ENCODE measurements at places on chromosomes 1 and 21.
A peak's percentile ranks its signal among the peaks of the same experiment; 100 is the strongest.

GRCh38 chr1:180731131-180731530 lies 99.3 kb downstream of the XPR1 start:
- no peak for DNase-seq

DNA sequence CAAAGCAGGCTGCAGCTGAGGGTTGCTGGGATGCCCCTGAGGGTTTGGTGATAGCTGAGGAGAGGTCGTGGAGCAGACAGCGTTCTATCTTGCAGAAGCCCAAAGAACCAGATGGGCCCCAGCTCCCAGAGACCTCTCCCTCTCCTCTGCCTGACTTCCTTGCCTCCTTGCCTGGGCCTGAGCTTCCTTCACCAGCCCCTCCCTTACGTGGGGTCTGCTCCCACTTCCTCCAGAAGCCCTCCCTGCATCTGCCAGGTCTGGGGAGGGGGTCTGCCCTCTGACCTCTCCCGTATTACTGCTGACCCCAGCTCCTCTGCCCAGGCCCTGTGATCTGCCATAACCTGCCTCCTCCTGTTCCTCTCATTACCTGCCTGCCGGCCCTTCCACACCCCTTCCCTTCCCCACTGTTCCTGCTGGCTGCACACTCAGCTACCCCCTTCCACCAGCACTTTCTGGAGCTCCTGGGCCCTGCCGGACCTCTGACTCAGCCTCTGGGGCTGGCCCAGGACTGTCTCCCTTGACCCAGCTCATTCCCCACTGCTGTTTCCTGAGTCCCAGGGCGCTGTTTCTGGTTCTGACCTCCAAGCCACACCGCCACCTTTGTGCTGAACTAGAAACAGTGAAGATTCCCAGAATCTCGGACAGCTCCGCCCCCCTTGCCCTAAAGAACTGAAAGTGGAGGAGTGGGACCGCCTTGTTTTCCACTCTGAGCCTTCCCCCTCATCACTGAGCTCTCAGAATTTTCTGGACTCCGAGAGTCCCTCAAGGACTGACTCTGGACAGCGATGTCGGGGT lies 237.7 kb upstream of the C1orf174 start:
- DNase-seq = no peak

DNA sequence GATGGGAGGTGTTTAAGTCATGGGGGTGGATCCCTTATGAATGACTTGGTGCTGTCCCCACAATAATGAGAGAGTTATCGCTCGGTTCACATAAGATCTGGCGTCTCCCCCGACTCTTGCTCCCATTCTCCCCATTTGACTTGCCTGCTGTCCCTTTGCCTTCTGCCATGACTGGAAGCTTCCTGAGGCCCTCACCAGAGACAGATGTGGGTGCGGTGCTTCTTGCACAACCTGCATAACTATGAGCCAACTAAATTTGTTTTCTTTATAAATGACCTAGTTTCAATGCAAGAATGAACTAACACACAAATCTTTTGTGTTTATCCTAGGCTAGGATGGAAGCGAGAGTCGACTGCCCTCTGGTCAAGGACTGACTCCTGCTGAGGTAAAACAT lies 31.2 kb upstream of the CDC14A start:
- no peak for DNase-seq

DNA sequence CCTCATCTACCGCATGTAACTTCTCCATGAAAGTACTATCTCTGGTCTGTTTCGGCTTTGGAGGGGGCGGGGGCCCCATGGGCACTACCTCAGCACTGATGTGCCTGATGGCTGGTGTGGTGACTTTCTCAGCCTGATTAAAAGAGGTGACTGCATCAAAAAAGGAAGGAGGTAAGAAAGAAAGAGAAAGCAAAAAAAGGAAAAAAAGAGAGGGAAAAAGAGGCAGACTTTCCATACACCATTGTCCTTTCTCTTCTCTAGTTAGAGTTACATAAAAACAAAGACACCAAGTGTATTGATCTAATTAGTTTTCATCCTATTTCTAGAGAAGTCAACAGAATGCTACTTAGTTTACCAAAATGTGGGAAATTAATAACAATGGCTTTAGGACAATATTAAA lies 43.3 kb downstream of the GON4L start:
- DNase-seq = no peak

DNA sequence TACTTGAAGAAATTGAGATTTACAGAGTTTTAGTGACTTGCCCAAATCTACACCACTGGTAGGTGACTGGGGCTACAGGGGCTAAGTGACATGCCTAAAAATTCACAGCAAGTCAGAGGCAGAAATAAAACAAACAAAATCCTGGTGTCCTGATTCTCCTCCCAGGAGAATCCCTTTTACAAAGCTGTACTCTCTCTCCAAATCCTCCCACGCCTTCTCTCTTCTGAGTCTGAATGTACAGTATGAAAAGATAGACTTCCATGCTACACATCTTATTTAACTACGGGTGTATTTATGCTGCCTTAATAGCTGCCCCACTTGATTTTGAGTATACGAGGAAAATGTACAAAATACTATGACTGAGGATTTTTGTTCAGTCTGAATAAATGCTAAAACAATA lies 65.4 kb downstream of the SGIP1 start:
- no peak for DNase-seq

DNA sequence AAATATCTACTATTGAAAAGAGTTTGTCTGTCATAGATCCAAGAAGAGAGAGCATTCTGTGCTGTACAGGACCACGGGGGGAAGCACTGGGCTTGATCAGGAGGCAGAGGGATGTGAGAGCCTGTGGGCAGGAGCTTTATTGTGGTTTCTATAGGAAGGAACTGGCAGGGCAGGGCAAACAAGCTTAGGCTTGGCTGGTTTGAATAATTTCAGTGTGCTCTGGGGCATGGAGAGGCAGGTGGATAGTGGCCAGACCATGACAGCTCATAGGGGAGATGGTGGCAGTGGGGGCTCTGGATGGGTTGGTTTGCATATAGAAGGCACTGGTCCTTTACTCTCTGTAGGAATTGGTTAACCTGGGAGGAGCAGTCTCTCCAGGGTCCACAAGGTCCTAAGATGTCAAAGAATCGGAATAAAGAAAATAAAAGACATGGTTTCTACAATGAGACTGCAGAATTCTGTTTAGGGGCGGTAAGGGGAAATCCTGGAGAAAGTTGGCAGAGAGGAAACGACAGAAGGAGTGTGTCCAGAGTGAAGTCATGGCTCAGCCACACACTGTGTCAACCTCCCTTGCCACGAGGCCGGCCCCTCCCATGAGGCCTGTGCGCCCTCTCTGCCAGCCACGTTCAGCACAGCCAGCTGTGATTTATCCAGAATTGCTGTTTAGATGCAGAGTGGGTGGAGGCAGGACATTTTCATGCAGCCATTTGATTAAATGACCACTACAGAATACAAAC lies 81.7 kb upstream of the PGBD5 start:
- no peak for DNase-seq

GRCh38 chr1:208252836-208253576 lies 8.8 kb upstream of the PLXNA2 start:
- DNase-seq = no peak

- DNase-seq = no peak
These were observed 48.4 kb downstream of the TRIM11 start for GRCh38 chr1:228358039-228358763.

DNA sequence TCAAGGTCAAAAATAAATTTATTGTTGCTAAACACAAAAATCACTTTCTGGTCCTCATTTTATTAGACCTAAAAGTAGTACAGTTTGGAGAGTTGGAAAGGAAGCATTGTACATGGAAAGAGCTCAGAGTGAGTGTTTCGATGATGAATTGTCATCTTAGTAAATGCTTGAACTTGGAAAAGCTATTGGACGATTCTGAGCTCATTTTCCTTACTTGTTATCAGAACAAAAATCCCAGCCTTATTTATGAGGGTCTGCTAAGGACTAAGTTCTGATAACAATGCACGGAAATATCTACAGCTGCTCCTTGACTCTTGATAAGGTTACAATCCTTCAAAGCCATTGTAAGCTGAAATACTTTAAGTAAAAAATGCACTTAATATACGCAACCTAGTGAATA lies 710.0 kb upstream of the PTBP2 start:
- DNase-seq = no peak

DNA sequence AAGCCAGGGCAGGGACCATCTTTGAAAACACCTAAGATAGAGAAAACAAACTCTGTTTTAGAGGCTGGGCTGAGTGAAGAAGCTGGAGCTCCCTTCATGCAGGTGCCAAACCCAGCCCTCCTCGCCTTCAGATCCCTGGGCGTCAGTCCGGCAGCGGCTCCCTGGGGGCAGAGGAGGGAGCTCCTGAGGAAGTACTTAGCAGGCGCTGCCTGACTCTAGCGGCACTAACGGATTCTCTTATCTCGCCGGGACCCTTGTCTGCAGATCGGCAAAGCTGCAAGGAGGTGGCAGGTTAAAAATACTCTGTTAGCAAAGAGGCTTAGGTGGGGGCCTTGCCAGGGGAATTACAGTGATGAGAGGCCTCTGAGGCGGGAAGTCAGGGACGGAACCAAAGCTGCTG lies 79.6 kb downstream of the PLXNA2 start:
- no peak for DNase-seq

- DNase-seq = peak; percentile 93
These were observed at the start of gene C1orf210 for GRCh38 chr1:43285269-43285990. Gene C1orf210, minus strand, starts transcription at chr1:43285581. Its CDS starts 2,311 bp downstream, at chr1:43283270.

DNA sequence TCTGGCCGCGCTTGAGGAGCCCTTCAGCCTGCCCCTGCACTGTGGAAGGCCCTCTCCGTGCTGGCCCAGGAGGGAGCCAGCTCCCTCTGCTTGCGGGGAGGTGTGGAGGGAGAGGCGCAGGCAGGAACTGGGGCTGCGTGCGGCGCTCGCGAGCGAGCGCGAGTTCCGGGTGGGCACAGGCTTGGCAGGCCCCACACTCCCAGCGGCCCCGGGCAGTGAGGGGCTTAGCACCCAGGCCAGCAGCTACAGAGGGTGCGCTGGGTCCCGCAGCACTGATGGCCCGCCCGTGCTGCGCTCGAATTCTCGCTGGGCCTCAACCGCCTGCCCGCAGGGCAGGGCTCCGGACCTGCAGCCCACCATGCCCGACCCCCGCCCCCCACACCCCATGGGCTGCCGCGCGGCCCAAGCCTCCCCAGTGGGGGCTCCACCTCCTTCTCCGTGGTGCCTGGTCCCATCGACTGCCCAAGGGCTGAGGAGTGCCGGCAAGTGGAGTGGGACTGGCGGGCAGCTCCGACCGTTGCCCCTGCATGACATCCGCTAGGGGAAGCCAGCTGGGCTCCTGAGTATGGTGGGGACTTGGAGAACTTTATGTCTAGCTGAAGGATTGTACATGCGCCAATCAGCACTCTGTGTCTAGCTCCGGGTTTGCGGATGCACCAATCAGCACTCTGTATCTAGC lies 46.0 kb downstream of the COL24A1 start:
- no peak for DNase-seq

DNA sequence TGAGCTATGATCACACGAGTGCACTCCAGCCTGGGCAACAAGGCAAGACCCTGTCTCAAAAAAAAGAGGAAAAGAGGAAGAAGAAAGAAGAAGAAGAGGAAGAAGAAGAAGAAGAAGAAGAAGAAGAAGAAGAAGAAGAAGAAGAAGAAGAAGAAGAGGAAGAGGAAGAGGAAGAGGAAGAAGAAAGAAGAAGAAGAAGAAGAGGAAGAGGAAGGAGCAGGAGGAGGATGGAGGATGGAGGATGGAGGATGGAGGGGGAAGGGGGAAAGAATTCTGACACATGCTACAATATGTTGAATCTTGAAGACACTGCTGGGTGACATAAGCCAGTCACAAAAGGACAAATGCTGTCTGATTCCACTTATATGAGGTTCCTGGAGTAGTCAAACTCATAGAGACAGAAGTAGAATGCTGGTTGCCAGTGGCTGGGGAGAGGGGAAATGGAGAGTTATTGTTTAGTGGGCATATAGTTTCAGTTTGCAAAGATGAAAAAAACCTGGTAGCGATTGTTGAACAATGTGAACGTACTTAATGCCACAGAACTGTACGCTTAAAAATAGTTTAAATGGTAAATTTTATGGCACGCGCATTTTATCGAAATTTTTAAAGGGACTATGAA lies 47.3 kb upstream of the COA6 start:
- DNase-seq = no peak

GRCh38 chr1:181159451-181160140 lies 71.1 kb downstream of the IER5 start:
- no peak for DNase-seq

DNA sequence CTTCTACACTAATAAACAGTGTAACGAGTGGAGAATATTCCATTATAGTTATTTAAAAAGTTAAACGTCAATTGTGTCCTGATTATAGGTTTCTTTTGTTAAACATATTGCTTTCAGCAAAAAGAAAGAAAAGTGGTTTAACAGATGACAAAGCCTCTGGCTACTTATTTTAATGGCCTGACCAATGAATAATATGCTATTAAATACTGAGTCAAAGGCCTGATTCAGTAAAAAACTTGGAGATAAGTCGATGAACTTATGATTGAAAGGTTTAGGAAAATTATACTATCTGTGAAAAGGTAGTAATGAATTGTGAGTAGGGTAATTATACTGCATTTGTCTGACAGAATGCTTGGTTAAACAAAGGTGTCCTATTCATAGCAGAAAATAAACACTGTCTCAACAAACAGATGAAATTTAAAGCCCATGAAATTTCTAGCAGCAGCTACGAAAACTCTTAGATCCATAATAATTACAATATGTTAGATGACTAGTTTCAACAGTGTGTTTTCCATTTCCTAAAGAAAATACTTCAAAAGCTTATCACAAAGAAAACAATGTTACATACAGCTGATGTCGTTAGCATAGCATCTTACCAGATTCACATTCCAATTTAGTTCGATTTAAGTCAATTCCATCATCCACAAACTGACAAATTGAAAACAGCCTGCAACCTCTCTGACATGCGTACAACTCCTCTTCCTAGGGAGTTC lies 6.2 kb downstream of the TMEM59 start:
- no peak for DNase-seq

GRCh38 chr1:202234331-202235002 lies 40.9 kb downstream of the LGR6 start:
- no peak for DNase-seq

DNA sequence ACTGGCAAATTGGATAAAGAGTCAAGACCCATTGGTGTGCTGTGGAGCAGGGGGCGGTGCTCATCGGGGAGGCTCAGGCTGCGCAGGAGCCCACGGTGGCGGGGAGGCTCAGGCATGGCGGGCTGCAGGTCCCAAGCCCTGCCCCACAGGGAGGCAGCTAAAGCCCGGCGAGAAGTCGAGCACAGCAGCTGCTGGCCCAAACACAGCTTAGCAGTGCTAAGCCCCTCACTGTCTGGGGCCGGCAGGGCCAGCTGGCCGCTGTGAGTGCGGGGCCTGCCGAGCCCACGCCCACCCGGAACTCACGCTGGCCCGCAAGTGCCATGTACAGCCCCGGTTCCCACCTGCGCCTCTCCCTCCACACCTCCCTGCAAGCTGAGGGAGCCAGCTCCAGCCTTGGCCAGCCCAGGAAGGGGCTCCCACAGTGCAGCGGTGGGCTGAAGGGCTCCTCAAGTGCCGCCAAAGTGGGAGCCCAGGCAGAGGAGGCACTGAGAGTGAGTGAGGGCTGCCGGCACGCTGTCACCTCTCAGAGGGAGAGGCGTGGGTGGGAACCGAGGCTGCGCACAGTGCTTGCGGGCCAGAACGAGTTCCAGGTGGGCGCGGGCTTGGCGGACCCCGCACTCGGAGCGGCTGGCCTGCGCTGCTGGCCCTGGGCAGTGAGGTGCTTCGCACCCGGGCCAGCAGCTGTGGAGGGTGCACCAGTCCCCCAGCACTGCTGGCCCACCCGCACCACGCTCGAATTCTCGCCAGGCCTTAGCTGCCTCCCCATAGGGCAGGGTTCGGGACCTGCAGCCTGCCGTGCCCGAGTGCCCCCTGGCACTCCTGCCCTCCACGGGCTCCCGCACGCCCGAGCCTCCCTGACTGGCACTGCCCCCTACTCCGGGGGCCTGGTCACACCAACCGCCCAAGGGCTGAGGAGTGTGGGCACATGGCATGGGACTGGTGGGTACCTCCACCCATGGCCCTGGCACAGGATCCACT lies 263.4 kb downstream of the GPR52 start:
- no peak for DNase-seq

GRCh38 chr1:220371324-220371723 lies 99.1 kb upstream of the RAB3GAP2 start:
- DNase-seq = no peak

Measured in DMS153 (cell line).